Heart left ventricle (tissue), 16 donors: ENCODE measurements at places on chromosomes 12 and 14.

GRCh38 chr14:94388384-94389103 is at the start of gene SERPINA1:
Gene SERPINA1 (minus strand): TSS chr14:94388602. CDS start chr14:94383237, 5,365 bp downstream.
- no peak for DNase-seq

DNA sequence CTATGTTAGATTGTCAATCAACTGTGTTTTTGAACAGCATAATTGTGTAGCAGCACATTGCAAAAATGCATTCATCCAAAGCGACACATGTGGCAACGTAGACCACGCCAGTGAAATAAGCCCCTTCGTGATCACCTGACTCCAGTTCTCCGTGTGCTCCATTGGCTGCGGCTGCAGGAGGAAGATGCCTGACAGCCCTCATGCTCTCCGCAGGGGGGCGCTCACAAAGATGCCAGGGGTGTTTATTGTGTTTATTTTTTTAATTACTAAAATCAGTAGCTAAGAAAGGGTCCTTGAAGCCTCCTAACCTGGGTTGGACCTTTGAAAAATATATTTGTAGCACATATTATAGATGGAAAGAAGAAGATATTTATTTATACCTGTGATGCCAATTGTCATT is 116.3 kb downstream of the SLC15A4 start:
- no peak for DNase-seq

DNA sequence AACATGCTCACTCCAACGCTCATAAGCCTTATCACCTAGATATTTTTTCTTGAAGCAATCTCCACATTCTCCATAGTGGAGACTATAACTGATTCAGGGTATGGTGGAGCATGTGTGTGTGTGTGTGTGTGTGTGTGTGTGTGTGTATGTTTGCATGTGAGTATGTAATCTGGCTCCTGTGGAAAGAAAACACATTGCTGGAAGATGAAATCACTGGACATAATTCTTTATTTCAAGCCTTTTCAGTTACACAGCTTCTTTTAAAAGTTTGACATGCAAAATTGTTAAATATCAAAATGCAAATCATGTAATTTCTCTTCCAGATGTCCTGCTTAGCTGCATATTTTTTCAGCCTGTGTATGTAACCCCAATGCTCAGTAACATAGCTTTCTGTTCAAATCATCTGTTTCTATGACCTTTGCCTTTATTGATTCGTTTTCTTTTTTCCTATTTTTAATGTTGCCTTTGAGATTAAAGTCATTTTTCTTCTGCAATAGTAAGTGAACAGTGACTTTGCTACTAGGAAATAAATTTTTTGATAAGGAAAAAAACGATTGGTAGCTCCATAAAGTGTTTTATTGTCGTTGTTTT is 80.5 kb upstream of the BTG1 start:
- DNase-seq, result no peak

- DNase-seq, result no peak
Observed at GRCh38 chr14:94306047-94306978, 13.2 kb upstream of the SERPINA10 start.

DNA sequence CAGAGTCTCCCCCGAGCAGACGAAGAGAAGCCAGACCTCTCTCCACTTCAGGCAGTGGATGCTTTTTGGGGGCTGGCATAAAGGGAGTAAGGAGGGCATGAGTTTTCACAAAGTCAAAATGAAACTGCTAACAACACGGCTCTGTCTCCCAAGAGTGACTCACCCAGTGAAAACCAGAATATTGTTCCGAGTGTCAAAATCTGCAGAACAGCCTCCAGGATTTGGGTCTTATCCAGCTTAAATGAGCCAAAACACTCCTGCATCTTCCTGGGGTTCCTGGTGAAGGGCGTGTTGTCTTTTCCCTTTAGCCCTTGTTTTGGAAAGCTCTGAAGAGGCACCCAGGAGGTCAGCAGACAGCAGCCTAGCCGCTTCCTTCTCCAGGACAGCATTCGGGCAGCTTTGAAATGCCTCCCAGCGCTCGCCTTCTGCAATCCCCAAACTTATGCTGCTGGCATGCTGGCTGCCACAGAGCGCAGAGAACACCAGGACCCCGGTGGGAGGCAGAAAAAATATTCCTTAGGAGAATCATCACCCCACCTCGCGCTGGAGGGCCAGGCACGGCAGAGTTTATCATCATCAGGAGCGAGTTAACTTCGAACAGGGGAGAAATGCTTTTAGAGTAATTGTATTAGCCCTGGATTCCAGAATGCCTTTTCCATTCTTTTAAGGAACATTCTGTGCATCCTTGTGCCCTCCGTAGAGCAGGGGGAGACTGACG is 117.7 kb upstream of the NCOR2 start:
- DNase-seq, result no peak

GRCh38 chr14:100549834-100550625 is 37.2 kb downstream of the BEGAIN start:
- DNase-seq, result no peak

- DNase-seq, result no peak
Observed at GRCh38 chr14:64574371-64575107, 24.8 kb downstream of the PPP1R36 start.

DNA sequence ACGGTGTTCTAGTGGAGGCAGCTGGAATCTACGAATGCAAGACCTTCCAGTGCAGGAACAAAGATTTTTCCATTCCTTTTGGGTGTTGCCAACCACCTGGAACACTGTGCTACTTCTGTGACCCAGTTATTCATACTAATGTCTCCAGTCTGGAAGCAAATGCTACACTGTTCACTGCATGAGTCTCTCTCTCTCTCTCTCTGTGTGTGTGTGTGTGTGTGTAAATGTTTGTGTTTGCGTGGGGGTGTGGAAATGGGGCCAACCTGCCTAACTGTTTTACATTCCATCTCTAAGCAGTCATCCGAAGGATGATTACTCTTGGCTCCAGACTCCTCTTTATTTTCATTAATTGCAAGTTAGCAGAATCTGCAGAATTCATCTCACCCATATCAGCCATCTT is 29.9 kb upstream of the YBX3 start:
- no peak for DNase-seq

DNA sequence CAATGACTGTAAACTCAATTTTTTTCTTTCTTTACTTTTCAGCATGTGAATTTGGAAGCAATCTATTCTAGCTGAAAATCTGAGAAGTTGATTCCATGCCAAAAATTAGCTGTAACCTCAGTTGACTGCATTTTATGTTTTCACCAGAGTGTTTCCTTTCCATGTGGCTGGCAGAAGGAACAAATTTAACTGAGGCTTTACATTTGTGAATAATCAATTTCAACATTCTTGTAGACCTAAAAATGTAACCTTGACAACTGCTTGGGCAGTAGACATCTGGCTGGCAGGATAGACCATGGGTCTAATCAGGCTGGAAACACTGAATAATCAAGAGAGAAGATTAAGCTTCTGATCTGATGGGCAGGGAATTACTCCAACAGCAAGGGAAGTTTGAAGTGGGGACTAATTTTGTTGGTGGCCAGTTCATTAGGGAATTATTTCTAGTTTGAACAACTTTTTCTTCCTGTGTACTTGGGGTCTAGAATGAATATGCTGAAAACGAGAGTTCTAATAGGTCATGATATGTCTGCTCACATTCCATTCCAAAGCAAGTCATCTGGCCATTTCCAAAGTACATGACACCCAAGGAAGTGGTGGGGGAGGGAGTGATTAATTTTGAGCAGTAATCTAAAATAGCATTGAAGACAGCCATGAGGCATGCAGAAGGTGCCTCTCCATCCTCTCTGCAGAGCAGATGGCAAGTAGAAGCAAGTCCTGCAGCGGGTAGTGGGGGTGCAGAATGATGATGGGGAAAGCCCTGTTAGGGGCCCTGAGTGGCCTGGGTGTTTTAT is 68.2 kb downstream of the ATP23 start:
- DNase-seq, result no peak

DNA sequence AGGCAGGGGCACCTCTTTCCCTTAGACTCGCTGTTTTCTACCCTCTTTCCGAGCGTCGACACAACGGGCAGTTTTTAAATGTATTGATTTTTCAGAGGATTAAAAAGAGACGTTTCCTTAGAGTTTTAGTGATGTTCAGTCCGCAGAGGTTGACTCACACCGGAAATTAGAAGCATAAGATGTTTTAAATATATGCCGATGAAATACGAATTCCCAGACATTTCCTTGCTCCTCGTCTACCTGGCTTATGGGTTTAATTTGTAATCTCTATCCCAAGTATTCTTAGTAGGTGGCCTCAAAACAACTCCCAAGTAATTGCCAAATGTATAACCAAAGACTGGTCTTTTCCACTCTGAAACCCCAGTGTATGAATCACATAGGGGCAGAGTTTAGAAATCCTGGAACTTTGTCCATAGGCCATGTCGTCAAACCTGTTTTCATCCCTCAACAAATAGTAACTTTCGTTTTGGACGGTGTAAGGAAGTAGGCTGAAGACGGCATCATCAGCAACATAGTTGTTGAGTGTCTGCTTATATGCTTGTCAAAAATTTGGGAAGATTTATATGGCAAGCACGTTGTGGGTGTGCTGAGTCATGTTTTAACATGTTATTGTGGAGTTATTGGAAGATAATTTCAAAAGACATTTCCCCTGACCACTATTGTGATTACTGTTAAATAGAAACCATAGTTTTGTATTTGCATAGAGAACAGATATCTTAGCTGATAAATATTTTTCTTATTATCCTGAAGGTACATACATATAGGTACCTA is 824 bp downstream of the TBK1 start:
- no peak for DNase-seq

DNA sequence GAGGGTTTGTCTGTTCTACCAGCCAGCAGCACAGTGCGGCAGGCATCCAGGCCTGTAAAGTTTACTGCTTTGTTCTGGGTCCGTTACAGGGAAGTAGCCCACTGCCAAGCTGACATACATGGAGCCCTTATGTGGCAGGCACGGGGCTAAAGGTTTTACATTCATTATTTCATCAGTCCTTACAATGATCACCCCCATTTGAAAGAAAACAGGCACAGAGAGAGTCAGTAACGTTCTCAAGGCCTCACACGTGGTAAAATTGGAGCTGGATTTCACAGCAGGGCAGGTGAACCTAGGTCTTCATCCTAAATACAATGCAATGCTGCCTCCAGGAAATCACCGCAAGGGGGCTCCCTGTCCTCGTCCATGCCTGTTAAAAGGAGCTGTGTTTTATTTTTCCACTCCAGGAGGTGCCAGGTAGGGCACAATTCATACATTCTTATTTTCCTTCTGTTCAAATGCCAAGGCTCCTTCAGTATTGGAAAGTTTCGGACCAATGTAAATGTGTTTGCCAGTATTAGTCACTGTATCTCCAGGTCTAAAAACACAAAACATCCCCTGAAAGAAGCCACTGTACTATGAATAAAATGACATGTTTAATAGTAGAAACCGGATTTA is 172.2 kb upstream of the GZMB start:
- DNase-seq, result peak; percentile 69

- DNase-seq, result peak; percentile 78
Observed at GRCh38 chr12:54984658-54985376, at the start of gene TESPA1. Gene TESPA1 (minus strand): TSS chr12:54984762. CDS start chr12:54974562, 10,200 bp downstream.

DNA sequence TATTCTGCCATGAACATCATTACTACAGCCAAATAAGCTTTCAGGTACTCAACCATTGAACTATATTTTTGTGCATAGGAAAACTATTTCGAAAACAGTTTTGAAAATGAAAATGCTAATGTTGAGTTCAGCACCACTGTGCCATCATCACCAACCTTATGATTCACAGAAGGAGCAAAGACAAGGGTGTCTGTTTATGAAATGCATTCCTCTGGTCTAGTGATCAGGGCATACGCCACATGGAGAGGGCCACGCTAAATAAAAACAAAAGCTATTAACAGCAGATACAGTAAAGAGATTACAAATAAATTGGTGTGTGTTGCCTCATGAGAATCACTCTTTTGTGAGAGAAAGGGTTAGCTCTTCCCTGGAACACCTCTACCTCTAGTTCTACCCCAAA is 43.2 kb upstream of the BMAL2 start:
- DNase-seq, result no peak

DNA sequence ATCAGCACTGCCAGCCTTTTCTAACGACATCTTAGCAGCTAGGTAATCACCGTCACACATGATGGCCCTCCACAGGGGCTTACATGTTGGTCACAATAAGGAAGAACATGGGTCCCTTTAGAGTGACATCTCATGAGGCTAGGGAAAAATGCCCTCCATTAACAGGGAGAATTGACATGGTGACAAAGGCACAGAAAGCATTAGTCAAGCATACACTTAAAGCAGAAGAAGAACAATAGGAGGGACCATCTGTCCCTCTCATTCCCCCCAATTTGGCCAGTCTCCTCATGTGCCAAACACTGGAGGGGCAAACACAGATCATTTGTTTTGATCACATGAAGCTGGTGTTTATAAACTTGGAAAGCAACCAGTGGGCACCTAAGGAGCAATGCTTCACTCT is 78.0 kb downstream of the GRIP1 start:
- no peak for DNase-seq

GRCh38 chr12:7319930-7320329 is 16.1 kb downstream of the ACSM4 start:
- no peak for DNase-seq

DNA sequence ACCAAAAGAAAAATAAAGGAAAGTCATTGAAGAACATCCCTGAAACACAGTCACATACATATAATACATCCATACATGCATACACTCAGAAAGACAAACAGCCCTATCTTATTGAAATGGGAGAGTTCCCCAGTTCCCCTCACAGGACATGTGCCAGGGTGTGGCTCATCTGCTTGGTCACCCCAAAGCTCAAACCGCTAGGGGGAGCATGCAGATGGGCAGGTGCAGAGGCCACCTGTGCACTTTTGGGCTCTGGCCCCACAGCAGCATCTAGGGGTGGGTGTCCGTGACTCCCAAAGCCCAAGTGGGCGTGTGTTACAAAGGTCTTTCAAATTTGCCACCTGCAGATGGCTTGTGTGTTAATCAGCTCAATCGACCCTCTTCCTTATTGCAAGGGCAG is 75.2 kb downstream of the CMAS start:
- DNase-seq, result no peak

DNA sequence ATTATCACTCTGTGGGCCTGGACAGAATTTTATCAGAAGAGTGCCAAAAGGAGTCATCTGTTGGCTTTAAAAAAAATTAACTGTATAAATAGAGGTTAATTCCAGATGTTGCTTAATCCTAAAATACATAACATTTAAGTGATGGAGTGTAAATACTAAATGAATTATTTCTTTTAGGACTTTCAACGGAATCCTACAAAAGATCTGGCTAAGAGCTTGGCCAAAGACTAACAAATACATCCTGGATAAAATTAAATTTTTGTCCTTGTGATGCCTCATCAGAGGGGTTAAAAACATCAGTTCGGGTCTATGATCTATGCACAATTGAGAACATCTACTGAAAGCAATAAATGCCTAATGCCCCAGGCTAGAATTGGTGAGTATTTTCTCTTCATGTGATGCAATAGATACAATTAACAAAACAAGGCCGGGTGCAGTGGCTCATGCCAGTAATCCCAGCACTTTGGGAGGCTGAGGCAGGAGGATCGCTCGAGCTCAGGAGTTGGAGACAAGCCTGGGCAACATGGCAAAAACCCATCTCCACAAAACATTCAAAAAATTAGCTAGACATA is 49.8 kb upstream of the RAP1B start:
- no peak for DNase-seq
